Stimulated activated CD4-positive, alpha-beta T cell treated with anti-CD3 and anti-CD28 coated beads, Interleukin-4, amount 100 ng/mL, for 48 hours (primary cell): ENCODE measurements at places on chromosomes 4 and X.

DNA sequence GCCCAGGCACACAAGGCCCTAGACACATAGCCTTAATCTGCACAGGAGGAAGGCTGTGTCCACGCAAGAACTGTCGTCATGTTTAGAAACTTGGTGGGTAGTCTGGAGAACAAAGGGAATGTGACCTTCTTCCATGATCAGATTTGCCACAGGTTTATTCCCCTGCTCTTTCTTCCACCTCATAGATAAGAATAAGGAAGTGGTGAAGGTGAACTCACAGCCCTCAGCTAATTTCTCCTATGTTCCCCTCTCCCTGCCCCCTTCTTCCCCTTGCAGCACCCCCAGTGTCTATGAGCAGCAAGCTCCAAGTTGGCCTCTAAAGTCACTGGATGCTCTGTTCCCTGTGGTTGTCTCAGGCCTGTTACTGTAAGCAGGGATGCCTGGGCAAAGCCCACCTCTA lies 39.8 kb upstream of the LAS1L start:
- DNase-seq, result no peak

GRCh38 chrX:40171513-40172400 lies 74.0 kb upstream of the BCOR start:
- no peak for DNase-seq

DNA sequence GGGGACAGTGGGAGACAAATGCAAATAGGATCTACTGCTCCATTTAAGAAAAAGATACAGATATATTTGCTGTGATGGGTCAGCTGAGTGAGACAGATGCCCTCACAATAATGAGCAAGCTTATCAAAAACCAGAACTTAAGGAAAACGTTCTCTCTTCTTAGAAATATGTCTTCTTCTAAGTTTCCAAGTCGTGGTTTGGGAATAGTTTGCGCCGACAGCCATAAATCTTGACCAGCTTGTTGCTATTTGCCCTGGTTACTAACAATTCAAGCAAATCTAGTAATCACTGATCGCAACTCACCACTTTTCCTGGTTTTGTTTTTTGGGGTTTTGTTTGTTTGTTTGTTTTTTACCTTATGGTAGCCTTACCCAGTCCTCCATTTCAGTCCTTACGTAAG lies 67.6 kb upstream of the GUCY1A1 start:
- DNase-seq, result no peak

- DNase-seq, result no peak
Observed at GRCh38 chr4:78753091-78753490, 23.1 kb upstream of the BMP2K start.

GRCh38 chrX:154799556-154800348 lies 5.5 kb downstream of the MPP1 start:
- no peak for DNase-seq

DNA sequence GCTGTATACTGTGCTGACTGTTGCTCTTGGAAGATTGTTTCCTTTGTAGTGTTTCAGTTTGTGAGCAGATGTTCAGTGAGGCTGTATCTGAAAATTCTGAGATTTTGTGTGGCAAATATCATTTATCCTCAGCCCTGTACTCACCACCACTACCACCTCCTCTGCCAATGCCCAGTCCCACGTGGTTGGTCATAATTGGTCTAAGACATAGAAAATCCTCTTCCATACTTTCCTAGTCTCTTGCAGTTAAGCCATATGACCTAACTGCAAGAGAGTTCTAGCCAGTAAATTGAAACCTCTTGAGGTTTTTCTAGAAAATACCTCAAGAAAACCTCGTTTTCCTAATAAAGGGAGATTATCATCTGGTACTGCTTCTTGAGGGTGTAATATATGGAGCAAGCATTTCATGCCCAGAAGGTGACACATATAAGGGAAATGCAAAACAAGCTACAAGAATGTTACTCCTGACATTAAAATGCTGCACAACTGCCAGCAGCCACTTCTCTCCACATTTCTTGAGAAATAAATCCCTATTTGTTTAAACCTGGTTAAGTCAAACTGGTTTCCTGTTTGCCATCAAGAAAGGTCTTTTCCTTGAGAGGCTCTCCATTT lies 32.8 kb downstream of the ABCE1 start:
- no peak for DNase-seq

- DNase-seq, result no peak
Observed at GRCh38 chr4:16505726-16506125, 279.5 kb upstream of the TAPT1 start.

GRCh38 chr4:161167539-161167938 lies 996.3 kb downstream of the FSTL5 start:
- DNase-seq, result no peak

DNA sequence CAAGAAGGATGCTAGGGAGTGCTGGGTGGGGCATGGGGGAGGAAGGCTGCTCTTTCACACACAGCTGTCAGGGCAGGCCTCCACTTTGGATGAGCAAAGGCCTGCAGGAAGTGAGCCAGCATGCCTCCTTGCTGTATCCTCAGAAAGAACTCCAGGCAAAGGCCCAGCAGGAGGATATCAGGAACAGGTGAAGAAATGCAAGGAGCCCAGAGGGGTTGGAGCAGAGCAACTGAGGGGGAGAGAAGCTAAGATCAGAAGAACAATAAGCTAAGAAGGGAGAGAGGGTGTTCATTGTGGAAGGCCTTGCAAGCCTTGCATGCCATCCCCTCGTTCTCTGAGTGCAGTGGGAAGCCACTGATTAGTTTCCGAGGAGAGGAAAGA lies 115.1 kb downstream of the CAMK2D start:
- no peak for DNase-seq

- no peak for DNase-seq
Observed at GRCh38 chr4:6960628-6961412, 51.2 kb downstream of the TBC1D14 start.

DNA sequence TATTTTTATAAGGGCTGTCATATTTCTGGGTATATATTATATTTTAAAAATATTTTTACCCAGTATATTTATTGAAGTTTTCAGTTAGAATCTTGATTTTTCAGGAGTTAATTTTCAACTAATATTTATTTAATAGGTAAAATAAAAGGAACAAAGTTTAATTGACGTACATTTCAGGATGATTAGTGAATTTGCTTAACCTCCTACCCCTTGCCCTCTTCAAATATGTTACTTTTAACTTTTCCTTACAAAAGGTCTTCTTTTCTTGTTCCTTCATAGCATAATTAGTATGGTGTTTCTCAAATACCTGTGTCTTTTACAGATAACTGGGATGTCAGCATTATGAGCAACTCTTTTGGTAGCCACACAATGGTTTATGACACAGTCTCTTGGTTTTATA lies 24.8 kb upstream of the MSMO1 start:
- no peak for DNase-seq

- no peak for DNase-seq
Observed at GRCh38 chr4:84647312-84647884, 64.5 kb downstream of the CDS1 start.

- DNase-seq, result no peak
Observed at GRCh38 chr4:17773135-17773698, 8.2 kb downstream of the FAM184B start.

DNA sequence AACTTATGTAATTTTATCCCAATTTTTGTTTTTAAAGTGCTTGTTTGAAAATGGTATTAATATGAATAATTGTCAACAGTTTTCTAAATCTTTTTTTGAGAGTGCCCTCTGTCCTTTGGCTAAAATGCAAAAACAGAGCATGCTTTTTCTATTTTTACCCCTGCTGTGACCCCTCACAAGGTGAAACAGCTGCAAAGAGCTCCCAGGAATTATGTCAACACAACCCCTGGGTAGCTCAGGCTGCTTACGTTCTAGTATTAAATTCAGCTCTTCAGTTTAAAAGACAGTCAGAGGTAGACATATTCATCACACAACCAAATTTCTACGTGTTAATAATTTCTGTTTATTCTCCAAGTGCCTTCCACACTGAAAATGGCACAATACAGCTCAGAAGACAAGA lies 367.5 kb downstream of the PRDM5 start:
- no peak for DNase-seq

- no peak for DNase-seq
Observed at GRCh38 chr4:875818-876423, 50.0 kb upstream of the CPLX1 start.

DNA sequence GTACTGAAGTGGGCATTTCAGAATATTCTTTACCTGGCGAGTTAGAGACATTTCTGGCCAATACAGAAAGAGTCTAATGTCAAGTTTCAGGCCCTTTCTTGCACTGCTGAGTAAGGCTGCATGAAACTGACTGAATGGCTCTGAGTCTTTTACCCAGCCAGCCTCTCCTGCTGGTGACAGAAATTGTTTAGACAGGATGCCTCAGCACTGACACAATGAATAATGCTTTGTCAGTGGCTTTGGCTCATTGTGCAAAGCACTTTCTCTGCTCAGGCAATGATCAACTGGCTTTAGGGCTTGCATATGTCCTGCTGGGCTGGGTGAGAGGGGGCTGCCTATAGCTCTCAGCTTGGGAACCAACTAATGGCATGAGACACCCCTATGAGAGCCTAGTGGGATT lies 45.5 kb downstream of the CLNK start:
- no peak for DNase-seq

GRCh38 chr4:152522754-152523153 lies 13.1 kb downstream of the FBXW7 start:
- no peak for DNase-seq

DNA sequence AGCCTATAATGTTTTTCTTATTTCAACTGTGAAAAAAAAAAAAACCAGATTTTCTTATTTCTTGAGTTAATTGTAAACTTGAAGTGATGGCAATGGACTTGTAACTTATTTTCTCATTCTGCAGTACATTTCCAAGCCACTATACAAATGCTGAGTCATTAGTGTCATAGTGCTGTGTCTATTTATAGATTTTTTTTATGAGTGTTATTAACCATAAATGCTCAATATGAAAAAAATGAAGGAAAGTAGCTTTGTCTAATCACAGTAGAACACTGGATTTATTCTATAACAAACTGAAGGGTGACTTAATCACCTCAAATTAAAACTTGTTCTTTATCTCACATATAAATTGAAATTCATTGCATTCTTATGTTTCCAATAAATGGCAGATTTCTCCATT lies 718.6 kb downstream of the CCSER1 start:
- DNase-seq, result no peak

DNA sequence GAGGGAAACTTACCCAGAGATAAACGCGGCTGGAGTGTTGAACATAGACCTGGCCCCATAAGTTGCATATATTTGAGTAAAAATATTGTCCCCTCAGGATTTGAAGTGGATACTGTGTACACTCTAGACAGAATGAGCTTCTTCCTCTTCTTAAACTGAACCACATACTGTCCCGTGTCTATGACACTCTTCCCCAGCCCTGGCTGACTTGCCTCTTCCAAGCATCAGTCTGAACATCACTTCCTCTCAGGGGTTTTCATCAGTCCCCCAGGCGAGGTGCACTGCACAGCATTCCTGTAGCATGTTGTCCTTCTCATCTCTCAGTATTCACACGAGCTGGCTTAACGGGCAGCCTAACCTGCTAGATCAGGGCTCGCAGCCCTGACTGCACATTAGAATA lies 80.5 kb upstream of the TMEM150C start:
- DNase-seq, result no peak

- DNase-seq, result no peak
Observed at GRCh38 chrX:137166591-137166990, 132.8 kb upstream of the GPR101 start.

DNA sequence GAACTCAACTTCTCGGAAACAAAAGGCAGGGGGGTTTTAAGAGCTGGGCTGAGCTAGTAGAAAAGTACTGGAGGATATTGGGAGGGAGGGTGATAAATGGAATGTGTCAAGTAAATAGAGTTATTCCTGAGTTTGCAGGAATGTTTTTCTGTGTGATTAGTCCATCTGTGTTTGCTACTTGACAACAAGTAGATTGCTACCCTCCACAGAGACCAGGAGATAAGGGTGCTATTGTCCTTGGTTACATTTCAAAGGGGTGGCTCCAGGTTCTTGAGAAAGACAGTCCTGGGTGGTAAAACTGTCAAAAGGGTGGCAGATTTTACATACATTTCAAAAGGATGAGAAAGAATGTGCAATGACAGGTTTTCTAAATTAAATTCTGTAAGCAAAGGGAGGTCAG lies 181.2 kb upstream of the PPP3CA start:
- no peak for DNase-seq

- no peak for DNase-seq
Observed at GRCh38 chr4:81628489-81628888, 156.8 kb upstream of the RASGEF1B start.

GRCh38 chrX:8714164-8714563 lies 17.8 kb downstream of the ANOS1 start:
- no peak for DNase-seq

DNA sequence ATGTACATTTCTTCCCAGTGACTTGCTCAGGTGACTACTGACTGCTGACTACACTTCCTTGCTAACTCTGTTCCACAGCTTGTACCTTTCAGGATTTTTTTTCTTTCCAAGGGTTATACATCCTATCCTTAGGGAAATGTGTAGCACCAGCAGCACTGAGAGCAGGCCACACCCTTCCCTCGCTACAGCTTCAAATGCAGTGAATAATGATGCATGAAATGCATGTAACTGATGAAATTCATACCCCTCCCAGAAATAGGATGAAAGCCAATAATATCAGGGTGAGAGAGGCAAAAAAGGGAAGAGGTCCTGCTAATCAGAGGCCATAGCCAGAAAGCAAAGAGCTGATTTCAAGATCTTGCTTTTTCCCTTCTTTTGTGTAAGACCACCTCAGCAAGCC lies 6.2 kb upstream of the FGF16 start:
- no peak for DNase-seq

GRCh38 chrX:138708268-138708667 lies 3.2 kb downstream of the FGF13 start:
- DNase-seq, result no peak

- no peak for DNase-seq
Observed at GRCh38 chr4:152705903-152706302, 26.1 kb upstream of the TMEM154 start.

DNA sequence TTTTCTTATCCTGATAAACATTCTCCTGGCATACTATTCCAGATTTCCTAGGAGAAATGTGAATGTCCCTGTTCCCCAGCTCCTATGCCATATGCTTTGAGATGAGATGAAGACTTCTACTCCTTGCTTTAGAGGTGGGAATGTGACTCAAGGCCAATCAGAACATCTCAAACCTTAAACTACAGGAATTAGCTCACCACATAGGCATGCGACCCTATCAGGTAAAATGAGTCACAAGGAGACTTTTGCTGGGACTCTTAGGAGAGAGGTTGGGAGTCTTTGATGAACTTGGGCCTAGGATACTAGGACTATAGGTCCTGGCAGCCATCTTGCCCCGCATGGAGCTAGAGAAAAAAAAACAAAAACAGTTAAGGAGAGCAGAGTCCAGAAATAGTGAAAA lies 5.8 kb upstream of the USO1 start:
- DNase-seq, result no peak

- DNase-seq, result no peak
Observed at GRCh38 chrX:129158505-129158904, 364.8 kb downstream of the SMARCA1 start.

- DNase-seq, result no peak
Observed at GRCh38 chr4:6001680-6002491, 16.3 kb downstream of the C4orf50 start.

DNA sequence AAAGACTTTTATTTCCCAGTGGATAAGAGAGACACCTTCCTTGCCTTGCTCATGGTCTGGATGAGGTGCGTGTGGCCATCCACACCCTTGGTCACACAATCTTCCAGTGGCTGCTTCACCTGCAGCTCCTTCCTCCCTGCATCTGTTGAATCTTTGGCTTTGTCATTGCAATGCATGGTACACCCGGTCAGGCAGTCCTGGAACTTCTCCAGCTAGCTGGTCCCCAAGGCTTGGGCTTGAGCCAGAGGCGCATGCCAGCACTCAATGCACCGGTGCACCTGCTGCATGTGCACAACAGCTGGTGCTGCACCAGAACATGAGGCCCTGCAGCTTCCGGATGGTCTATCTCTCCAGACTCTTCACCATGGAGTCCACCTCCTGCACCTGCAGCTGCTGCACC lies 31.7 kb downstream of the SCML1 start:
- no peak for DNase-seq
